ENCODE measurements at places on chromosomes 12 and 14. TPM values are rescaled to one million over a fixed set of nuclear protein-coding genes. Genes with fewer than 3 reads are reported as not detected.

GRCh38 chr14:77926942-77927341 is 127.0 kb downstream of the ADCK1 start:
- no peak for DNase-seq

GRCh38 chr14:58275527-58276190 is 22.7 kb upstream of the ARID4A start:
- no peak for DNase-seq

The RDH16 gene
- 0.47 TPM for total RNA-seq

DNA sequence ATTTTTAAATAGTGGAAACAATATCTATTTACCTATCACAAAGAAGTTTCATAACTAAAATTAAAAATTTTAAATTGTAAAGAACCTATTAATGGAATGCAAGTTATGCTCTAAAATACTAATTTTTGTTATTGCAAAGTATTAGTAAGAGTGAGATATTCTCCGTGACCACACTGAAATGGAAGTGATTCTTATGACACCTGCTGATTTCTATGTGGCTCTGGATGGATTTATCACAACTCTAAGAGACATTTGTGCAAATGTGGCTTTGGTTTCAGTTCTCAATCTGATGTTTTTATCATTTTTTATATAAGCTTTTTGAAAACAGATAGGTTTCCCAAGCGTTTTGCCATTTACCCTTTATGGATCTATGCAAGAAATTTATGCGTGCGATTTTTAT is 497.8 kb downstream of the NAV3 start:
- DNase-seq, result no peak

The SLC6A15 gene
- not detected for total RNA-seq

The PIANP gene
- total RNA-seq, result 0.40 TPM

The KRT71 gene
- total RNA-seq, result not detected

GRCh38 chr12:112870267-112870980 is 36.3 kb upstream of the OAS1 start:
- DNase-seq, result no peak

The ZBTB42 gene
- total RNA-seq, result 3.1 TPM

DNA sequence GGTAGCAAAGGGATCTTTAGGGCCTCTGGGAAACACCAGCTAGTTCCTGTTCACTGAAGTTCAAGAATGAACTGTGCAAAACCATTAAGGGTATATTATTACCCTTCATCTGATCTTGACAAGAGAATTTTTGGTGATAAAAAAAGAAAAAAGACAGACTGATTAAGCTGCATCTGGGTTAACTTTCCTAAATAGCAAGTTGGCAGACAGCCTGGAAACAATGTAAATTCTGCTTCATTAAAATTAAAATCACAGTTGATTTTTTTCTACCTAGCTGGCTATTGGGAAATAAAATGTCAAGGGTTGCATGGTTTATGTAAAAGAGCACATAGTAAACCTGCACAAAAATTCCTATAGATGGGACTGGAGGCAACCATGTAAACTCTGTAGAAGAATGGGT is 126.6 kb upstream of the PRKD1 start:
- no peak for DNase-seq

The KIF26A gene
- total RNA-seq, result not detected

DNA sequence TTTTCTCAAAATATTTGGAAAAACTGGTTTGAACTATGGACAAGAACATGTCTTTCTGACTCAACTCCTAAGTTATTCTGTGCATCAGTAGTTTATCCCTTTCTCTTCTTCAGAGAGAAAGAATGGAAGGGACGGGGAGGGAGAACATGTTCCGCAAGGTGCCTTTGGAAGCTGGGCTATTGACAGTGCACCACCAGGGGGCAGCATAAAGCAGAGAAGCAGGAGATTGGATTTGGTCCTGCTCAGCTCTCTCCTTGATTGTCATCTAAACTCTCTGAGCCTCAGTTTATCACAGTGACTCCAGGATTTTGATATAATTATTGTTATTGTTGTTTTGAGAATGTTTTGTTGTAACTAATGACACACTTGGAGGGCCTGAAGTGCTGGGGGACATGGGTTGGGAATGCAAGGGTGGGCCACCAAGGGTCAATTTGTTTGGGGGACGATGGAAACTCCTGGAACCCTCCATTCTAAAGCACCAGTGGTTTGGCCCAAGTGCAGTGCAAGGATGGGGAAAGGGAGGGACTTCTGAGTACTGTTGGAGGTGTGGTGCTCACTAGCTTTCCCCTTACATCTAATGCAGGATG is 45.3 kb upstream of the ANO6 start:
- DNase-seq, result peak; percentile 49

DNA sequence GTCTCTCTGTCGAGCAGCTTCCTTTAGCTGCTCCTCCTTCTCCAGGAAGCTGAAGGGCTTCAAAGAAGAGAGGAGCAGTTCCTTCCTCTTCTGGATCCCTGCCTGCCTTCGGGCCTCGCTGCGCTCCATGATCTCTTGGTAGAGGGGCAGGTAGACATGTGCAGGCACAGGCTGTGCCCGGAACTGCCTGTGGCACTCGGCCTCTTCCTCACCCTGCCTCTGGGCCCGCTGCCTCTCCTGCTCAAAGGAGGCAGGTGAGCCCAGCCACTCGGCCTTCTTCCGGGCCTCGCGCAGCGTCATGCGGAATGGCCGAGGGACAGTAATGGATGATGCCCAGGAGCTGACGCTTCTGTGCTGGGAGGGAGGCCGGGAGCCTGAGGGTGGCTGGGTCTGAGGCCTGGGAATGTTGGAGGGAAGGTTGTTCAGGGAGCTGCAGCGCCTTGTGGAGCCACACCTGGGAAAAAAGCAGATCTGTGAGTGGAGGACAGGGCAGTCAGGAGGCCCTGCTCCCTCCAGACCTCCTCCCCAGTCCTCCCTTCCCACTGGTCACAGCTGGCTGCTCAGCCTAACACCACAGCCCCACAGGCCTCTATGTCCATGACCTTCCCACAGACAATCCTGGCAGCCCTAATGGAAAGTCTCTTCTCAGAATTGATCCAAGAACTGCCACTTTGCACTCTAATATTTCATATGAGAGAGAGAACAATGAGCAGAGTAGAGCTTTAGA is 5.3 kb downstream of the FAM161B start:
- no peak for DNase-seq

The GLT8D2 gene
- total RNA-seq, result not detected

GRCh38 chr12:98998697-98999299 is 353.7 kb downstream of the APAF1 start:
- DNase-seq, result no peak

DNA sequence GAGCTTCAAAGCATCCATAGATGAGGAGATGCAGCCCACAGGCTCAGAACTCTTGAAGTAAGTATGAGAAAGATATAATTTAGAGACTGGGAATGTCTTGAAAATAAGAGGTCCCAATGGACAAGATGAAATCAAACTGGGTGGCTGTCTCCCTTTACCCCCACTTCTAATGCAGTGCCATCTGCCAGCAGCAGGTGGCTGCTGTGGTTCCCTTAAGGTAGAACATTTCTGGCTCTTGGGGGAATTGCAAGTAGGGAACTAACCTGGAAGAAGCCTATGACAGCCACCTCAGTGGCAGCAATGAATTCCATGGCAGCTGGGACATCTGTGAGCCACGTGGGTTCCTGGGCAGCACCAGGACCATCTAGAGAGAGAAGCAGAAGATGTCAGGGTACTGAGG is 648 bp downstream of the ERP27 start:
- no peak for DNase-seq

DNA sequence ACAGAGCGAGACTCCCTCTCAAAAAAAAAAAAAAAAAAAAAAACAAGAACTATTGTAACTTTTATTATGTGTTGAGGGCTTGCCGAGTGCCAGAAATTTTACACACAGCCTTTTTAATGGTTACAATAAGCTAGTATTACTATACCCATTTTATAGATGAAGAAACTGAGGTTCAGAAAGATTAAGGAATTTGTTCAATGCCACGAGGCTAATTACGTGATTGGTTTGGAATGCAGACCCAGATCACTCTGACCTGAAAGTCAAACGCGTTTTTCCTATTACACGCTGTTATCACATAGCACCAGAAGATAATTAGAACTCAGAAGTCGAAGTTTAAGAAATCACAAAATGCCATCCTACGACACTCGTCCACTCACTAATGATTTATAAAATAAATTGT is 48.9 kb upstream of the RAP1B start:
- DNase-seq, result no peak

- DNase-seq, result no peak
Observed at GRCh38 chr14:67317822-67318221, 41.8 kb downstream of the ATP6V1D start.

GRCh38 chr14:38512236-38512635 is 256.3 kb upstream of the CLEC14A start:
- no peak for DNase-seq

The SLC39A2 gene
- 0.38 TPM for total RNA-seq

- no peak for DNase-seq
Observed at GRCh38 chr12:5076761-5077160, 33.1 kb downstream of the KCNA5 start.

The ARPC3 gene
- 435 TPM for total RNA-seq

DNA sequence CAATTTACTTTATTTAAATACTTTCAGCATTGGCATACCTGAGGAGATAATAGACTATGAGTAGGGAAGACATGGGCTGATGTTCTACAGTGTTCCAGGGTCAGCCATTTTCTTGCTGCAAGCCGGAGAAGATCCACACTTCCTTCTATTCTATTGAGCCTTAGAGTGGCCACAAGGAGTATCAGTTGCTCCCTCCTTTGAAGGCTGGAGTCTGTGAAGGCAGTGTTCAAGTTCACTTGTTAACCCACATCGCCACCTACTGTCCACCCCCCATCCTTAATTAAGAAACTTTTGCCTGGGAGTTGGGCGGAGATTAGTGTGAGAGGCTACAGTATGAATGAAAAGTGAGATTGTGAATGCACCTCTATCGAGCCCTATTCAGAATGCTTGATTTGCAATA is 666.6 kb downstream of the NRXN3 start:
- DNase-seq, result no peak

DNA sequence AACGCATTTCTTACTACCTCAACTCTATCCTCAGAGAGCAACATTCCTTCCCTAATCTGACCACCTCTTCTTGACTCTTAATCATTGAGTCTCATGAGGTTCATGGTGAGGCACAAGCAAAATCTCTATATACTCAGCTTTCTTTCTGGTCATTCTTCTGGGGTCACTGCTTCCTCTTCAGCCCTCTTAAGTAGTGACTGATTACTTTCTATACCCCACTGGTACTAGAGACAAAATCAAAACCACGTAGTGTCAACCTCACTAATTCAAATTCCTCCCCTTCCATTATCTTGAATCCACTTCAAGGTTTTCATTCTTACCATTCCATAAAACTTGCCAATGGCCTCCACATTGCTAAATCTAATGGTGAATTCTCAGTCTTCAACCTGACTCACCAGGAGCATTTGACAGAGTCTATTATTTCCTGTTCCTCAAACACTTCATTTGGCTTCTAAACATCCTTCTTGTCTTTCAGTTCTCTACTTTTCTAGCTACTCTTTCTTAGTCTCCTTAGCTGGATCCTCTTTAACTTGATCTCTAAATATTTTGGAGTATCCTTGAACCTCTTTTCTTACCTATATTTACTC is 6.8 kb downstream of the WDHD1 start:
- no peak for DNase-seq

GRCh38 chr12:89517720-89518119 is 6.9 kb downstream of the GALNT4 start:
- DNase-seq, result no peak

The CACNA1C gene
- 0.02 TPM for total RNA-seq

DNA sequence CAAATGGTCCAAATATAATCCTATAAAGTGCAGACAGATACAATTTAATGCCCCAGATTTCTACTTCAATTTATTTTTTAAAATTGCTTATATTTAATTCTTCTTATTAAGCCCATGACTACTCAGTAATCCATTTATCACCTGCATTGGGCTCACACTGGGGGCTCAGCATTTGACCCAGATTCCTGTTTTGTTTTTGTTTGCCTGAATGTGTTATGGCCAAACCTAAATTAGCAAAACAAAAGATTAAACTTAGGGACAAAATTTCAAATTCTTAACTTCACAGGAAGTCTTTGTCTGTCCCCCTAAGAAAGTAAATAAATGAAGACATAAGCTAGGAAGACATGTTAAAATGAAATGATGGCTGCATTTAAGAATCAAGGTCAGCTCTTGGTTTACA is 322.3 kb downstream of the RMST start:
- no peak for DNase-seq

The HOXC13 gene
- not detected for total RNA-seq

- no peak for DNase-seq
Observed at GRCh38 chr14:75164809-75165208, 11.6 kb downstream of the TMED10 start.

The ACSS3 gene
- total RNA-seq, result not detected

- DNase-seq, result no peak
Observed at GRCh38 chr14:89767131-89767530, 187.4 kb downstream of the EFCAB11 start.

DNA sequence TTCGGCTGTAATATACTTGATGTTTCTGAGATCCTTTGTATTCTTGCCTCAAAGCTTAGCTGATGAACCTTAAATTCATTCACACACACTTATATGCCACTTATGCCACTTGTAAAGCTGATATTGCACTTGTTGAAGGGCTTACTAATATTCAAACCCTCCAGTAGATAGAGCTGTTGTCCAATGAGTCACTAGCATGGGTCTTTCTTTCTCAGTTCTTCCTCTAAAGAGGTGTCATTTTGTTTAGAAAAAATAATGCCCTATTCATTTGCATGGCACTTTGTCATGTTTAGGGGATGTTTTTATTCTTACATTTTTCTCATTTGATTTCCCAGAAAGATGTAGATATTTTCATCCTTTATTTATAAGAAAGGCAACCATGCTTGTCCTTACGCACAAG is 56.4 kb downstream of the MON2 start:
- no peak for DNase-seq

DNA sequence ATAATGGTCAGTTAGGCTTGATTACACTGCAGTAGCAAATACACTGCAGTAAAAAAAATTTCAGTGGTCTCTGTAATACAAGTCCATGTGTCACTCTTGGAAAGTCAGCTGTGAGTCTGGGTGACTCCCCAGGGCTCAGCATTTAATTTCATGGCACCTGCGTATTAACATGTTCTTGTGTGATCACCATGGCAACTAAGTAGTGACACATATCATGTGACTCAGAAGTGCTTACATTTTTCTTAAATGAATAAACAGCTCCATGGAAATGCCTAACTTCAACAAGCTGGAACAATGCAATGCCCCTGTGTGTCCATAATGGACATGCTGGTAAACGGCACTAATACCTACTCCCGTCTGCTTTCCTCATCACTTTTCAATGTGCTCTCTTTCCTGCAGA is 88.5 kb upstream of the ANO4 start:
- DNase-seq, result no peak

GRCh38 chr12:127150956-127151355 is 1116.0 kb upstream of the TMEM132C start:
- DNase-seq, result no peak
